ENCODE measurements at places on chromosomes 5 and 9.
A peak's percentile ranks its signal among the peaks of the same experiment; 100 is the strongest.

GRCh38 chr5:170623576-170624181, 119.9 kb downstream of the KCNIP1 start:
- H3K4me1 ChIP-seq = no peaks in the 10 kb centered on the region
- H3K4me3 ChIP-seq = no peak overlapping the region
- peak; percentile 51 for DNase-seq
- H3K27me3 ChIP-seq = peaks cover 33% of the 10 kb centered on the region

DNA sequence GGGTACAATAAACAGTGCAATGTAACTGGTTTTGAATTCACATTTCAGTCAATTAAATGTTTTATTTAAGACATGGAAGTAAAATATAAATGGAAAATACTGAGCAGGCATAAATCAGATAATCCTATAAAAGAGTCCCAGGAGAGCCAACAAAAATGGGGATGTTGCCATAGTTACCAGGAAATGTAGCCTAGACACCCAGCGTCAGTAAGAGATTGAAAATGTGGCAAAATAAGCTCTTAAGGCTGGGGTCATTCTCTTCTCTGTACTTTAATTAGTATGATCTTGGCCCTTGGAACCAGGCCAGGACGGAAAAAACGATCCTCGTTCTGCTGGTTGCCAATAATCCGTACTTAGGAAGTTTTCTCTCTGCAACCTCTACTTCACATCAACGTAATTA, 18.9 kb upstream of the RASEF start:
- H3K4me3 ChIP-seq = no peak overlapping the region
- H3K36me3 ChIP-seq = no peaks in the 10 kb centered on the region
- H3K4me1 ChIP-seq = no peaks in the 10 kb centered on the region
- no peak for DNase-seq
- no peaks in the 10 kb centered on the region for H3K27me3 ChIP-seq

- no peaks in the 10 kb centered on the region for H3K4me1 ChIP-seq
- no peak overlapping the region for H3K27ac ChIP-seq
- H3K4me3 ChIP-seq = no peak overlapping the region
- no peak for DNase-seq
Measured at GRCh38 chr9:116318468-116319374, 165.1 kb downstream of the PAPPA start.

DNA sequence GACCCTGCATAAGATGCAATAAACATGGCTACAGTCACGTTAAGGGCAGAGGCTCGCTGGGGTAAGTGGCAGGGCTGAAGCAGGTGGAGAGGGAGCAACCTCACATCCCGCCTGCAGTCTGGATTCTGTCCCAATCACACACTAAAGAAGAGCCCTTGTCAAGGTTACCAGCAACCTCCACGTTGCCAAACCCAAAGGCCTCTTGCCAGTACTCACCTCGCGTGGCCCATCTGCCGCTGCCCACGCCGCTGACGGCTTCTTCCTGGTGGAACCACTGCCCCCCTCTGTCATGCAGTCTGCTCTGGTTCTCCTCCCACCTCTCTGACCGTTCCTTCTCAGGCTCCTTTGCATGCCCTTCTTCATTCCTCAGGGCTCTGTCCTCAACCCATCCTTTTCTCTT, 8.8 kb downstream of the AQP7 start:
- peaks cover 2% of the 10 kb centered on the region for H3K4me1 ChIP-seq
- H3K36me3 ChIP-seq = no peaks in the 10 kb centered on the region
- no peak for DNase-seq
- peaks cover 40% of the 10 kb centered on the region for H3K27me3 ChIP-seq
- no peak overlapping the region for H3K4me3 ChIP-seq
- H3K27ac ChIP-seq = no peak overlapping the region

DNA sequence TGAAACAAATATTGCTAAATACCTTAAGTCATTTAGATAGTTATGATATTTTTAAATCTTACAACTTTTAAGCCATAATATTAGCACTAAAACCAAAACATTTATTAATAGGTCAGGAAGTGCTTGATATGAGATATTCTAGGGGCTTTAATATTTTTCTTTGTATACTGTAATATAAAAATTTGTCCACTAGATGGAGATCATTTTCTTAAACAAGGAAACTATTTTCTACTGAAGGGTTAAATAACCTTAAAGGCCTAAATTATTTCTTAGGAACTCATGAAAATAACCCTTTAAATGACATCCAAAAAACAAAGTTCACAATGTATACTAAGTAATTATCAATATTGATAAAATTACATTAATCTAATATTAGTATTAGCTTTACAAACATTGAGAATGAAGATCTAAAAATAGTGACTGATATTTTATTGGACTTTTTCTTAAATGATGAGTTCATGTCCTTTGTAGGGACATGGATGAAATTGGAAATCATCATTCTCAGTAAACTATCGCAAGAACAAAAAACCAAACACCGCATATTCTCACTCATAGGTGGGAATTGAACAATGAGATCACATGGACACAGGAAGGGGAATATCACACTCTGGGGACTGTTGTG, 635.7 kb downstream of the RAB3C start:
- no peak for DNase-seq
- no peak overlapping the region for H3K27ac ChIP-seq
- H3K4me1 ChIP-seq = no peaks in the 10 kb centered on the region

- H3K4me3 ChIP-seq = no peak overlapping the region
- peak; percentile 35 for DNase-seq
- no peaks in the 10 kb centered on the region for H3K27me3 ChIP-seq
- H3K27ac ChIP-seq = no peak overlapping the region
- no peaks in the 10 kb centered on the region for H3K4me1 ChIP-seq
- no peaks in the 10 kb centered on the region for H3K36me3 ChIP-seq
Measured at GRCh38 chr5:145681686-145682085, 153.5 kb downstream of the PRELID2 start.

- no peak overlapping the region for H3K4me3 ChIP-seq
- H3K4me1 ChIP-seq = no peaks in the 10 kb centered on the region
- no peak overlapping the region for H3K27ac ChIP-seq
- no peaks in the 10 kb centered on the region for H3K27me3 ChIP-seq
- no peak for DNase-seq
Measured at GRCh38 chr9:3246241-3246640, 279.6 kb downstream of the RFX3 start.

GRCh38 chr5:149680810-149681221, 49.3 kb upstream of the PPARGC1B start:
- H3K4me3 ChIP-seq = no peak overlapping the region
- peaks cover 56% of the 10 kb centered on the region for H3K27me3 ChIP-seq
- no peaks in the 10 kb centered on the region for H3K36me3 ChIP-seq
- H3K4me1 ChIP-seq = no peaks in the 10 kb centered on the region
- no peak overlapping the region for H3K27ac ChIP-seq
- DNase-seq = no peak

DNA sequence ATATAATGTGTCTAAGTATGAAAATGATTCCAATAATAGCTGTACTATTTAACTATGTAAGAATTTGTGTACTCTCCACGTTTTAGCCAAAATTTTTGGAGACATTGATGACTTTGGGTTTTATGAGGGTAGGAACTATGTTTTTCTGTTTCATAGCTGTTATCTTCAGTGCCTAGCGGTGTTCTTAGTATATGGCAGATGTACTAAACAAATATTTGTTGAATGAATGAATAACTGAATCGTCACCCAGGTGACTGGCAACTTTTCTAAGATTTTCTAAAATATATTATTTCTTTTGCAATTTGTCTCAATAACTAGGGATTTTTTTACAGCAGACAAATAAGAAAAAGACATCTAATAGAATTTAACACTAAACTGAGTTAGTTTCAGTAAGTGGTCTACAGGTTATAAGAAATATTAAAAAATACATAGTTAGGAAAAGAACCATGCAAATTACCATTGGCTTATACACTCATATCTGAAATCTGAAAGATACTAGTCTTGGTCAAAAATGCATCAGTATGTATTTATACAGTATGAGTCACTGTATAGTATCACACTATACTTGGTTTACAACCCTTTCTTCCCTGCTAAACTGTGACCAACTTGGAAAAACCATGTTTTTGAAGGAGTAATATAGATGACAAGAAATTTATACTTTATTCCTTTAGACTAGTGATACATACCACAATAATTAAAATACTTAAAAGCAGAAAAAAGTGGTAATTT, 10.5 kb upstream of the ERCC6L2 start:
- no peak for DNase-seq
- H3K4me1 ChIP-seq = no peaks in the 10 kb centered on the region
- H3K27ac ChIP-seq = no peak overlapping the region

- no peak overlapping the region for H3K27ac ChIP-seq
- no peak overlapping the region for H3K4me3 ChIP-seq
- H3K4me1 ChIP-seq = no peaks in the 10 kb centered on the region
- H3K27me3 ChIP-seq = no peaks in the 10 kb centered on the region
- DNase-seq = no peak
- no peaks in the 10 kb centered on the region for H3K36me3 ChIP-seq
Measured at GRCh38 chr5:41112486-41113455, 41.6 kb upstream of the MROH2B start.

- H3K4me3 ChIP-seq = no peak overlapping the region
- H3K4me1 ChIP-seq = no peaks in the 10 kb centered on the region
- no peak overlapping the region for H3K27ac ChIP-seq
Measured at GRCh38 chr5:92629000-92629399, 952.0 kb downstream of the NR2F1-AS1 start.

GRCh38 chr9:134575103-134575900, 66.3 kb upstream of the COL5A1 start:
- no peaks in the 10 kb centered on the region for H3K36me3 ChIP-seq
- H3K4me3 ChIP-seq = no peak overlapping the region
- peaks cover 8% of the 10 kb centered on the region for H3K27me3 ChIP-seq
- DNase-seq = no peak
- H3K27ac ChIP-seq = no peak overlapping the region
- no peaks in the 10 kb centered on the region for H3K4me1 ChIP-seq

- no peak overlapping the region for H3K4me3 ChIP-seq
- peaks cover 50% of the 10 kb centered on the region for H3K36me3 ChIP-seq
- H3K27me3 ChIP-seq = no peaks in the 10 kb centered on the region
- H3K4me1 ChIP-seq = peaks cover 5% of the 10 kb centered on the region
- no peak overlapping the region for H3K27ac ChIP-seq
Measured at GRCh38 chr9:36637491-36638270, 65.0 kb downstream of the MELK start.

DNA sequence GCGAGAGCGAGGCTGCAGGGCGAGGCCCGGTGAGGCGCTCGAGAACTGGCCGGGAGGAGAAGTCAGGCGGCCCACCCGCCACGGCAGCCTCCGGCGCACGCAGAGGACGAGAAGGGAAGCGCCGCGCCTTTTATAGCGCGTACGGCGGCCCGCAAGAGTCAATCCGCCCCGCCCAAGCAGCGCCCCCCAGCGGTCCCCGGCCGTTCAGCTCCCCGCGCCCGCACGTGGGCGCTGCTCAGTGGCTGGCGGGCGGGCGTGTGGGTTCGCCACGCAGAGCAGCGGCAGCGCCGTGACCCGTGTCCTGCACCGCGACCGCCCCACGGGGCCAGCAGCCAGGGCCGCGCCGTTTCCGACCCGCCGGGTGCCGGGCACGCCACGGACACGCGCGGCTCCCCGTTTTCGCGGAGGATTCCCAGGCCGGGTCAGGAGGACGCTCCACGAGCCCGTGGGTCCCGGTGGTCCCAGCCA, 14.6 kb downstream of the LCN10 start:
- peak overlapping the region; percentile 92 for H3K4me3 ChIP-seq
- peaks cover 32% of the 10 kb centered on the region for H3K36me3 ChIP-seq
- H3K27ac ChIP-seq = no peak overlapping the region
- DNase-seq = peak; percentile 92
- peaks cover 10% of the 10 kb centered on the region for H3K27me3 ChIP-seq
- H3K4me1 ChIP-seq = peaks cover 34% of the 10 kb centered on the region

DNA sequence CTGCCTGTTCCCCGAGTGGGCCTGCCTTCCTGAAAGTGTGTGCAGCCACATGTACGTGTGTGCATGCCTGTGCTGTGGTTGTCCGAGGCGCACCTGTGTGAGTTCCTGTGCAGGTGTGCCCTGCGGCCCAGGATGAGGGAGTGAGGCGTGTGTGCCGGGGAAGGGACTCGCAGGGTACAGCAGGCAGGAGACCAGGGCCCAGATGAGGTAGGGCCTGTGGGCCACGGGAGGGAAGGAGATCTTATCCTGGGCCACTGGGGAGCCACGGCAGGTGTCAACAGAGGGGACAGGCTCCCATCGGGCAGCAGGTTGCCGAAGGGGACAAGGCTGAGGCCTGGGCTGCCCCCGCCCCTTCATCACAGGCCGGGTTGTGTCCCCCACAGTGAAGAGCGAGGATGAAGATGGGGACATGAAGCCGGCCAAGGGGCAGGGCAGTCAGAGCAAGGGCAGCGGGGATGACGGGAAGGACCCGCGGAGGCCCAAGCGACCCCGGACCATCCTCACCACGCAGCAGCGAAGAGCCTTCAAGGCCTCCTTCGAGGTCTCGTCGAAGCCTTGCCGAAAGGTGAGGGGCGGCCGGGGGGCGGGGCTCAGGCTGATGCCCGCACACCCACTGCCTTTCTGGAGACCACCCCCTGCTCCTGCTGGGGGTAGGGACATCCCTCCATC, 79.2 kb downstream of the LMX1B start:
- peaks cover 43% of the 10 kb centered on the region for H3K27me3 ChIP-seq
- DNase-seq = no peak
- no peak overlapping the region for H3K4me3 ChIP-seq

- peak; percentile 52 for DNase-seq
- H3K4me1 ChIP-seq = peaks cover 2% of the 10 kb centered on the region
- H3K4me3 ChIP-seq = no peak overlapping the region
- H3K36me3 ChIP-seq = peaks cover 1% of the 10 kb centered on the region
Measured at GRCh38 chr5:132506094-132506692, 15.6 kb upstream of the IRF1 start.

- no peaks in the 10 kb centered on the region for H3K36me3 ChIP-seq
- H3K4me1 ChIP-seq = no peaks in the 10 kb centered on the region
- no peaks in the 10 kb centered on the region for H3K27me3 ChIP-seq
- no peak for DNase-seq
- H3K27ac ChIP-seq = no peak overlapping the region
- no peak overlapping the region for H3K4me3 ChIP-seq
Measured at GRCh38 chr5:173452119-173452905, 124.1 kb upstream of the STC2 start.

- no peak overlapping the region for H3K4me3 ChIP-seq
- no peaks in the 10 kb centered on the region for H3K4me1 ChIP-seq
- no peak for DNase-seq
- H3K27me3 ChIP-seq = peaks cover 28% of the 10 kb centered on the region
Measured at GRCh38 chr5:150428106-150428876, 15.6 kb upstream of the CD74 start.

GRCh38 chr5:44691802-44692201, 116.9 kb upstream of the MRPS30 start:
- no peaks in the 10 kb centered on the region for H3K4me1 ChIP-seq
- DNase-seq = no peak
- H3K36me3 ChIP-seq = no peaks in the 10 kb centered on the region
- no peaks in the 10 kb centered on the region for H3K27me3 ChIP-seq

GRCh38 chr5:136809382-136809781, 444.0 kb upstream of the TRPC7 start:
- H3K4me3 ChIP-seq = no peak overlapping the region
- H3K36me3 ChIP-seq = no peaks in the 10 kb centered on the region
- no peak for DNase-seq
- no peak overlapping the region for H3K27ac ChIP-seq
- no peaks in the 10 kb centered on the region for H3K4me1 ChIP-seq
- no peaks in the 10 kb centered on the region for H3K27me3 ChIP-seq
